ENCODE measurements at places on chromosomes 1 and 21.

- DNase-seq: no peak
These were observed 56.1 kb upstream of the MRPS6 start for GRCh38 chr21:34017039-34017961.

DNA sequence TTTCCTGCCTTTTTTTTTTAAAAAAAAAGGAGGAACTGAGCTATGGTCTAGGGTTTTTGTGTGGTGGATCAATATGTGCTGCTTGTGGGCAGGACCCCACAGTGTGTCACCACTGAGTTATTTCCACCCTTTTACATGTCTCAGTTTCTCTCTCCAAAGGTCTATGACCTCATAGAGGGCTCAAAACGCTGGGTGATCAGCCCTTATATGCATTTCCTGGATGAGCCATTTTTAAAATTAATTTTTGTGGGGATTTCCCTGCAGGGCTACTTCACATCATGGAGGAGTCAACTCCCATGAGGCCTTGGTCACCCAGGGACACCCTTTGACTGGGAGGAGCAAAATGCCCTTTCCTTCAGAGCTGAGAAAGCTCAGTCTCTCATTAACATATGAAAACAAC, 20.7 kb upstream of the HAO2 start:
- no peak for DNase-seq

DNA sequence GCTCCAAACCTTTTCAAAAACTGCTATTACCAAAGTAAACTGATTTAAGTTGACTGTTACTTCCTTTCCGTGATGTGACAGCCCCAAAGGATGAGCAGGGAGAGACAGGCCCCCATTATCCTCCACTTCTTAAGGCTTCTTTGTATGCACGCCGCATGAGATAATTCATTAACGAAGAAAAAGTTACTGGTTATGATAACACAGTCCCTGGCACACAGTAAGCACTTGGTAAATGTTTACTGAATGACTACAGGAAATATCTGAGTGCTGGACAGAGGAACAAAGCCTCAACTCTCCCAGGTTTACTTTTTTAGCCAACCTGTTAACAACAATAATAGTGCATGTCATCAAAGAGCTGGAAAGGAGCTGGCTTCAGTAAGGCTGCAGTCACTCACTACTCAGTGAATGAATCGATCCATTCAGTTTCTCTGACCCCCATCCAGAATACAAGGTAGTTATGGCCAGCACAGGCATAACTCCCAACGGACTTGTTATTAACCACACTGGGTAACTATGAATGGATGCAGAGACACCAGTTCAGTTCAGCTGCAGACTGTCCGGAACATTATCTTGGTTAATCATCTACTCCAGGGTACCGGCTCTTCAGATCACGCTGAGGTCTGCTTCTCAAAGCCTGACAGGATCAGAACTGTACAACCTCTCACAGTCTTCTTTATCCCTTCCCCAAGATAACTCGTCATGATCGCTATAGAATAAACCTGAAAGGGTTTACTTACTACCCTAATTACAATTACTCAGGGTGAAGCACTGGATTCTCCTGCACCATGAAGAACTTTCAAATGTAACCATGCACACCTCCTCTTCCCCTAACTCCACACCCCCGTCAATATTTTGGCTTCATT, 58.3 kb downstream of the TGFBR3 start:
- no peak for DNase-seq

DNA sequence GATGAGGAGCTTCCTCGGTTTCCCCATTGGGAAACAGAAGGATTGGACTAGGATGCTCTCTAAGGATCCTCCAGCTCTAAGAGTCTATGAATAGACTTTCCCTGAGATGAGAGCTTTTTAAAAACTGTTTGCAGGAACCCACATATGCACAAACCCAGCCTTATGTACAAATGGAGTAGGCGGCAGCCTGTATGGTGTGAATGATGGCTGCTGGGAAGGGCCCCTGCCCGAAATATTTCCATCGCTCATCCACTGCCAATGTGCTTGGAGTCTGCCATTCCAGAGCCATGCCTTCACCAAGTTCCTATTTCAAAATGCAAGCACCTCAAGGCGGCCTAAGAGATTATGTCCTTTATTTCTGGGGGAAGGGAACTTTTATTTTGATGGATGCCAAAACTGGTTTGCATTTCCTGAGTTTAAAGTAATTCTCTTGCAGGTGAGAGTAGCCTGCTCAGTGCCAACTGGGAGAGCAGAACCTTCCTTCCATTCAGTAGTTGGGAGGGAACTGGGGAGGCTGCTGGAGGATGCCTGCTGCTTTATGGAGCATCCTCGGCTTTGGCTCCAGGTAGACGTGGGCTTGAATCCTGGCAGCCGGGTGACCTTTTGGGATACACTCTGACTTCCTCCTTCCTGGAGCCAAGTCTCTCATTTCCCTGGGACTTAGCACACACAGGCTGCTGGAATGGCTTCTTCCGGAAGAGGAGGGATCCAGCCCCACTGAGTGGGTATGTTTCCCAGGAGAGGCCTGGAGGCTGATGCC, 165.9 kb downstream of the ACTL8 start:
- DNase-seq: no peak

- DNase-seq: no peak
These were observed 88.2 kb upstream of the ABCD3 start for GRCh38 chr1:94329986-94330385.

DNA sequence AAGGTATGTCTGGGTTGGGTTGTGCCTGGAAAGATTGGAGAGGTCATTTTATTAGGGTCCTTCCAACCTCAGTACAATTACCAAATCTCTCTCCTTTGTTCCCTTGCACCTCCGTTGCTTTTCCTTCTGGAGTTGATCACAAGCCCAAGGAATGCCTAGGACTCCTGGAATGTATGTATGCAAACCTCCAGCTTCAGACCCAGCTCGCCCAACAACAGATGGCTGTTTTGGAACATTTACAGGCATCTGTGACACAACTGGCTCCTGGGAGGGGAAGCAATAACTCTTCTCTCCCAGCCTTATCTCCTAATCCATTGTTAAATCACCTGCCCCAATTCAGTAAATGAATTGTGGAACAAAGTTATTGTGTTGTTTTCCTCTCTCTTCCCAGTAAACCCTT, 8.3 kb downstream of the TSACC start:
- no peak for DNase-seq

DNA sequence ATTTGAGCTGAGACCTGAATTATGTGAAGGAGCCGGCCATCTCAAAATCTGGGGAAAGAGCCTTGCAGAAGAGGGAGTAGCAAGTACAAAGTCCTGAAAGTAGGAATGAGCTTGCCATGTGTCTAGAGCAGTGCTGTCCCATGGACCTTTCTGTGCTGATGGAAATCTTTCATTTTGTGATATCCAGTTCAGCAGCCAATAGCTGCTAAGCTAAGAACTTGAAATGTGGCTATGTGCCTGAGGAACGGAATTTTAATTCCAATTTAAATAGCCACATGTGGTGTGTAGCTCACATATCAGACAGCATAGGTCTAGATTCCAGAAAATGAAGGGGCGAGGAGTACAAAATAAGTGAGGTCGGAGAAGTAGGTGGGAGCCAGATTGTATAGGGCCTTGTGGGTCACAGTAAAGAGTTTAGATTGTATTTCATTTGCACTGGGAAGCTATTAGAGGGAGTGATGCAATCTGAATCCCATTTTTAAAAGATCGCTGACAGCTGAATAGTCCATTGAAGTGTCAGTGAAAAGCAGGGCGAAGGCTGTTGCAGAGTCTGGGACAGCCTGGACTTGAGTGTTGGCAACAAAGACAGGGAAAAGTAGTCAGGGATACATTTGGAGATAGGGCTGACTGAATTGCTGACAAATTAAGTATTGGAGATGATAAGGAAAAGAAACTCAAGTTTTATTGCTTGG, 80.3 kb downstream of the TMEM200B start:
- DNase-seq: no peak
